EH (cell line): ENCODE measurements at places on chromosomes 7 and 10.
A peak's percentile ranks its signal among the peaks of the same experiment; 100 is the strongest.

GRCh38 chr7:81005254-81005653, 86.4 kb upstream of the SEMA3C start:
- no peak for DNase-seq

DNA sequence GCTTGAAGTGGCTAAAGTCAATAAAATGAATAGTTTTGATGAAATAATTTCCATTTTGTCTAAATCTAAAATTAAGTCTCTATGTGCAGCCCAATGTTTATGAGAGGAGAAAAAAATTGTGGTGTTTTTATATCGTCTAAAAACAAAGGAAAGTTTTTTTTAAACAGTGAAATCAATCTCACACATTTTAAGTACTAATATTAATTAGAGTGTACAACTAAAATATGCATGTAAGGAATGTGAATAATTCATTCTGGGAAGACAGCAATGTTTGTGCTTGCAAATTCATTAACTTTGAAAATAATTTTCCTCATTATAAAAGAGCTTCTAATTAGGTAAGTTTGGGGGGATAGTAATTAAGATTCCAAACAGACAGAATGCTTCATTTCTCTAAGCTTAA, at the start of gene NPVF:
Gene NPVF, minus strand, starts transcription at position 101 of the 400 bp plus-strand sequence. Its CDS starts 47 bp downstream, at position 54.
- DNase-seq: no peak

DNA sequence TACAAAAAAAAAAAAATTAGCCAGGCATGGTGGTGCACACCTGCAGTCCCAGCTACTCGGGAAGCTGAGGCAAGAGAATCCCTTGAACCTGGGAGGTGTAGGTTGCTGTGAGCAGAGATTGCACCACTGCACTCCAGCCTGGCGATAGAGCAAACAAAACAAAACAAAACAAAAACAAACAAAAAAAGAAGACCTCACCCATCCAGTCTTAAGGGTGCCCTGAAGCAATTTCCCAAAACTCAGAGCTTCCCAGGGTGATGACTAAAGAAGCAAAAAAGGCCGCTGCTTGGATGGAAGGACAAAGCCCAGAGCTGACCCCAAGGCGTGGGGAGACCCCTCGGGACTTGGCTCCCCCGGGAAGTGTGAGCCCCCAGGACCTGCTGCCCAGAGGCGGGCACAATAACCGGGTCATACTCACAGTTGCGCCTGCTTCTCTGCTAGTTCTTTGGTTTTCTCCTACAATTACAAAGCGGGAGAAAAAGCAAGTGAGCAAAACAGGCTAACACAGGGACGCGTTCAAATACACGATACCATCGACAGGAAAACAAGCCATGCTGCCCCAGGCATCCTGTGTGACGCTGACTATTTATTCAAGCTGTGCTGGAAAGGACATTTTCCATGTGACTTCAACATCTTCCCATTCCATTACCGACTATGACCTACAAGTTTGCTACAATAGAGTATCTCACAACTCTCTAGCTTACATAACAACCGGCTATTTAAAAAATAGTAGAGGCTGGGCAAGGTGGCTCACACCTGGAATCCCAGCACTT, 29.9 kb downstream of the PAPOLB start:
- DNase-seq: peak; percentile 24

DNA sequence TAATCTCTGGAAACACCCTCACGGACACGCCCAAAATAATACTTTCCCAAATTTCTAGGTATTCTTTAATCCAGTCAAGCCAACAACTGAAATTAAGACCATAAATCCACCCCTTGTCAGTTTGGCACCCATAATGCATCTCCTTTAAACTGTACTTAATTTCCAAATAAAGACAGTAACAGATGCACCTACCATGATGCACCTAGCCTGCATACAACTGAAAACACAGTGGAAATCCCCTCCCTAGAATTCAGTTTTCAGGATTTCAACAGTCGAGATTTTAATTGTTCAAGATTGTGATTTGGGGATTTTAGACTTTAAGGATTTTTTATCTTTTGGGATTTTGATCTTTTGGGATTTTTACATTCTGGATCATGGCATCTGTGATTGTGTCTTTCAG, 17.1 kb downstream of the STK17A start:
- DNase-seq: no peak

- DNase-seq: no peak
These were observed 31.2 kb upstream of the SRGN start for GRCh38 chr10:69056536-69057260.

GRCh38 chr10:33434933-33435332, 100.5 kb upstream of the NRP1 start:
- DNase-seq: no peak

GRCh38 chr7:151451156-151451555, 11.2 kb upstream of the CRYGN start:
- no peak for DNase-seq

DNA sequence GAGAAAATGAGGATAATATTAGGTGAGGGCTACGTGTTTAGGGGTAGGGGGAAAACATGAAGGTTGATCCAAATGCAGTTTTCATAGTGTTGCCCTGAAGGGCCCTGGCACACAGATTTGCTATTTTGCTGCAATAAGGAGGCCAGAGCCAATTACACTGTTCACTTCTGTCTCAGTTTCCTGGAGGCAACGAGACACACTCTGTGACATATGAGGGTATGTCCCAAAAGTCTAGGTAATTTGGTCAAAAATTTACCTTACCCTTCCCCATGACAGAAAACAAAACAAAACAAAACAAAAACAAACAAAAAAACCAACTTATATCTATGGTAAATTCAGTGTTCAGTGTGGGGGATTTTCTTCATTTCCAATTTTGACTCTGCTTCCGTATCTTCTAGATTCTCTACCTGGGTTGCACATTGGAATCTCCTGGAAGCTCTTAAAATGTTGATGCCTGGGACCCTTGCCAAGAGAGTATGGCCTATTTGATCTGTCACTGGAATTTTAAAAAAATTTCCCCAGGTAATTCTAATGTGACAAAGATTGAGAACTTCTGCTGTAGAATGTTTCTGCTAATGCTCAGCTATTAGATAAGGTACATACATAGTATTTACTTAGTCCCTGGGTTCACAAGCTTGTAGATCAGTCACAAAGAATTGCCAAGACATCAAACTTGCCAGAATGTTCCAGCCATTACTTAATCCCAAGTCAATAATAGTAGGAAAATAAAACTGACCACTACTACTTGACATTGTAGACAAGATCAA, 139.5 kb downstream of the SEMA3E start:
- no peak for DNase-seq

DNA sequence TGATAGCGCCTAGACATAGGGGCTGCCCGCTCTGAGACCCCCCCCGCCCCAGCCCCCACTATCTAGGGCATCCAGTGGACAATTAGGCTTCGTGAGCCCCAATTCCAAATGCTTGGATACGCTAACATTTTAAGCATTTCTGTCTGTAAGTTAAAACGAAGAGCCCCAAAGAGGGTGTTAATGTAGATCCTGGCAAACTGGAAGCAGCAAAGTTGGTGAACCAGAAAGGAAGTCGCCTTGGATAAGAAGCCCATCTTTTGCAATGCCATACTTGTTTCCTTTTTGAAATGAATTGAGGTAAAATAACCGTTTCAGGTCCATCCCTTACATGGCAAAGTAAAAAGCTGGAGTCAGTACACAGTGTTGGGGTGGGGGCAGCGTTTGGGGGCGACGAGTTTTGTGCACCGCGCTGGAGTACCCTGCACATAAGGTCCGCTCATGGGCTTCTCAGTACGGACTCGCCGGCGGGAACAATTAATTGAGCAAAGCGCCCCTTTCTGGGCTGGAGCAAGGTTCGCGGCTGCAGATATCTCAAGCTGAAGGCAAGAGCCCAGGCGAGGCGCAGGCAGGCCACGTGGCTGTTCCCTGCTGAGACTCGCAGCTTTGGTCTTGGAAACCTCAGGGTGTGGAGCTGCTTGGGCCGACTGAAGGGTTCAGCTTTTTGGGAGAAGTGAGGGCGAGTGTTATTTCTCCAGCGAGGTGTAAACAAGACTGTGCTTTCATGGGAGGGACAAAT, 1.4 kb upstream of the TWIST1 start:
- DNase-seq: peak; percentile 28

DNA sequence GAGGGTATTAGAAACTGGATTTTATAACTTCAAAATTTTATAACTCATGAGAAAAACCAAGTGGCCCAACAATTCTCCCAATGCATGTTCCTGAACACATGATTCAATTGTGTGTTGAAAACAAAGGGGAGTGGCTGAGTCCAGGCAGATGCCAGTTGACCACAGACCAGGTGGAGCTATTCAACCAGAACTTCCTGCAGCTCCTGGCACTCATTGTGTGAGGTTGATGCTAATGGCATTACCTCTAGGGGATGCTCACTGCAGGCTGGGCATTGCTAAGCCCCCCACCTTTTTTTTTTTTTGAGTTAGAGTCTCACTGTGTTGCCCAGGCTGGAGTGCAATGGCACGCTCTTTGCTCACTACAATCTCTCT, 20.3 kb downstream of the MYOF start:
- peak; percentile 48 for DNase-seq

GRCh38 chr10:91198781-91199180, 21.7 kb upstream of the PCGF5 start:
- peak; percentile 77 for DNase-seq

DNA sequence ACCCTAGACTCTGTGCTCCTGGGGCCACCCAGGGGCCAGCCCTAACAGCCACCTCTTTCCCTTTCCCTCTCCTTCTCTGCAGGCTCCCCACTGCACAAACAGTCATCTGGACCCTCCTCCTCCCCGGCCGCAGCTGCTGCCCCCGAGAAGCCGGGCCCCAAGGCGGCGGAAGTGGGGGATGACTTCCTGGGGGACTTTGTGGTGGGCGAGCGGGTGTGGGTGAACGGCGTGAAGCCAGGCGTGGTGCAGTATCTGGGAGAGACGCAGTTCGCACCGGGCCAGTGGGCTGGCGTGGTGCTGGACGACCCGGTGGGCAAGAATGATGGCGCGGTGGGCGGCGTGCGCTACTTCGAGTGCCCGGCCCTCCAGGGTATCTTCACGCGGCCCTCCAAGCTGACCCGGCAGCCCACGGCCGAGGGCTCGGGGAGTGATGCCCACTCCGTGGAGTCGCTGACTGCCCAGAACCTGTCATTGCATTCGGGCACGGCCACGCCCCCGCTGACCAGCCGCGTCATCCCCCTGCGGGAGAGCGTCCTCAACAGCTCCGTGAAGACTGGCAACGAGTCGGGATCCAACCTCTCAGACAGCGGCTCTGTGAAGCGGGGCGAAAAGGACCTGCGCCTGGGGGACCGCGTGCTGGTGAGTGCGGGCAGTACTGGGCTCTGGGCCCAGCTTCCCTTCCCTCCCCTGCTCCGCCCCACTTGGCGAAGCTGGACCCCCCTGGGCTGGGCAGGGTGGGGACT, 49.3 kb downstream of the CLIP2 start:
- no peak for DNase-seq

GRCh38 chr10:4016214-4016740, 231.3 kb upstream of the KLF6 start:
- DNase-seq: no peak

GRCh38 chr7:79221211-79221610, 232.3 kb downstream of the MAGI2 start:
- DNase-seq: no peak
